ENCODE measurements at places on chromosomes 6 and 20.

- no peak for DNase-seq
Observed at GRCh38 chr6:89298680-89299465, 16.2 kb downstream of the GABRR2 start.

GRCh38 chr20:52102559-52102958 is 89.0 kb downstream of the ZFP64 start:
- DNase-seq = no peak

DNA sequence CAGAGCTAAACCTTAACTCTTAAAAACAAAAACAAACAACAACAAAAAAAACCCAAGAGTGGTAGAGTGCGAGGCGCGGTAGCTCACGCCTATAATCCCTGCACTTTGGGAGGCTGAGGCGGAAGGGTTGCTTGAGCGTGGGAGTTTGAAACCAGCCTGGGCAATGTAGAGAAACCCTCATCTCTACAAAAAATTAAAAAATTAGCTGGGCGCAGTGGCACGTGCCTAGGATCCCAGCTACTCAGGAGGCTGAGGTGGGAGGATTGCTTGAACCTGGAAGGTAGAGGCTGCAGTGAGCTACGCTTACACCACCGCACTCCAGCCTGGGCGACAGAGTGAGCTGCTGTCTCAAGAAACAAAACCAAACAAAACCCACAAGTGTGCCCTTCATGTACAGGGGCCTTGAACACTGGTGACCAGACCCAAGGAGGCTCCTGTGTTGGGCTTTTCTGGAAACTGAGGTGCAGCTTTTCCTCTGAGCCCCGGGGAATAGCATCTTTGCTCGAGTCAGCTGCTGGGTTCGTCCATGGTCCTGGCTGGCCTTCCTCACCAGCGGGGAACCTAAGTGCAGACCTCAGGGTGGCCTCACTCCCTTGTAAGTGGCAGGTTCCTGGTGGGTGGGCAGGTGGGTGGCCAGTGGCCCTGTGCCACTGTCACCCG is 39.9 kb downstream of the PYGB start:
- DNase-seq = no peak

DNA sequence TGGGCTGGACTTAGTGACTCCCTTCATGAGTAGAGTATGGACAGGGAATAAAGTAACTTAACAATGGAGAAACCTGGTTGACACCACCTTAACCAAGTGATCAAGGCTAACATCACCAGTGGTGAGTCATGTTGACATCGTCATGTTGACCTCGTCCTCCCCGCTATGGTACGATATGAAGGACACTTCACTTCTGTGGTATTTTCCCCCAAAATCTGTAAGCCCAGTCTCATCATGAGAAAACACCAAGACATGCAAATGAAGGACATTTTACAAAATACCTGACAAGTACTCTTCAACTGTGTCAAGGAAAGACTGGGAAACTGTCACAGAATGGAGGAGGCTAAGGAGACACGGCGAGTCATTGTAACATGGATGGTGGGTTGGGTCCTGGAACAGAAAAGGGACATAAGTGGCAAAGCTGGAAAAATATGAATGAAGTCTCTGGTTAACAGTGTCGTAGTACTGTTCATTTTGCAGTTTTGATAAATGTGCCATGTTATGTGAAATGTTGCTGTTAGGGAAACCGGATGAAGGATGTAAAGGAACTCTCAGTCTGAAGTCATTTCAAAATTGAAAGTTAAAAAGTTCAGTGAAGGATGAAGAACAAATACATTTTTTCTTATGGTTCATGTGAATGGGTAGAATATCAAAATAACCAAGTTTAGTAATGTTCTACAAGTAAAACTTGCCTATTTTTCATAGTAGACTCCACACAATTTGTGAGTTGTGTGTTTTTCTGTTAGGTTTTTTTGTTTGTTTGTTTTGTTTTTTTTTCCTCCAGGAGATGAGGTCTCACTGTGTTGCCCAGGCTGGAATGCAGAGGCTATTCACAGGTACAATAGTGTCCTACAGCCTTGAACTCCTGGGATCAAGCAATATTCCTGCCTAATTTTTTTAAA is 247.5 kb downstream of the TMEM242 start:
- no peak for DNase-seq

DNA sequence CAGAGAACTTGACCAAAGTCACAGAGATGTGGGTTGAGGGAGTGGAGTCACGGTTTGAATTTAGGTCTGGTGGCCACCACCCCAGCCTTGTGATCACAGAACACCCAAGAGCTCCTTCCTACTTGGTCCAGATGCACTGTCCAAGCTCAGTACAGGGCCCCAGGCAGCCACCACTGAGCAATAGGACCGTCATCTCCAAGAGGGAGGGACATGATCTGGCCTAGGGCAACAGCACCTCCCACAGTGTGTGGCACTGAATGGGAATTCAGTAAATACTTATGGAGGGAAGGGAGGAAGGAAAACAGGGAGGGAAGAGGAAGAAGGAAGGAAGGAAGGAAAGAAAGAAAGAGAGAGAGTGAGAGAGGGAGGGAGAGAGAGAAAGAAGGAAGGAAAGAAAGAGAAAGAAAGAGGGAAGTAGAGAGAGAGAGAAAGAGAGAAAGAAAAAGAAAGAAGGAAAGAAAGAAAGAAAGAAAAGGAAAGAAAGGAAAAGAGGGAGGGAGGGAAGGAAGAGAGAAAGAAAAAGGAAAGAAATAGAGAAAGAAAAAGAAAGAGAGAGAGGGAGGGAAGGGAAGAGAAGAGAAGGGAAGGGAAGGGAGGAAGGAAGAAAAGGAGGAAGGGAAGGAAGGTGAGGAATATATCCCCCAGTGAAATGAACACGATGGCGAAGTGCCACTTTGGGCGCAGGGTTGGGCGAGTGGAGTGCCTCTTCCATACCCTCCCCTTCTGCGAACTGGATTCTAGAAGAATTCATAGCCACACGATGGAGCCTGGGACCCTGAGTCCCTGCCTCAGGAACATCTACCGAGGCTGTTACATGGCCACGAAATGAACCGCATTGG is 243.7 kb downstream of the TFAP2C start:
- no peak for DNase-seq

- DNase-seq = no peak
Observed at GRCh38 chr6:22668307-22668706, 98.9 kb downstream of the HDGFL1 start.

DNA sequence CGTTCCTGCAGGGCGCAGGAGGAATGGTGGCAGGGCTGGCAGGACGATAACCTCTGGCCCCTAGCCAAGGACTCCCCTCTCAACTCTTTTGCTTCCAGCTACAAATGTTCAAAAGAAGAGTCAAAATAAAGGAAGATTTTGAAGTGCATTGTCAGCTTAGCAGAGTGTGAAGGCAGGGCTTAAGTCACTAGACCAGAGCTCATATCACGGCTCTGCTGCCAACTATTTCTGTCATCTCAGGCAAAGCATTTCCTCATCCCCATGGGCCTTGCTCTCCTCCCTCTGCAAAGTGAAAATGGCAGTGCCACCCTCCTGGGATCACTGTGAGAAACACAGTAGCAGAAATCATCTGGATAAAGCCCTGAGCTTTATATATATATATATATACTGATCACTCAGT is 36.7 kb downstream of the CFAP61 start:
- DNase-seq = no peak

GRCh38 chr20:1394686-1395085 is 1.8 kb upstream of the FKBP1A start:
- DNase-seq = no peak

DNA sequence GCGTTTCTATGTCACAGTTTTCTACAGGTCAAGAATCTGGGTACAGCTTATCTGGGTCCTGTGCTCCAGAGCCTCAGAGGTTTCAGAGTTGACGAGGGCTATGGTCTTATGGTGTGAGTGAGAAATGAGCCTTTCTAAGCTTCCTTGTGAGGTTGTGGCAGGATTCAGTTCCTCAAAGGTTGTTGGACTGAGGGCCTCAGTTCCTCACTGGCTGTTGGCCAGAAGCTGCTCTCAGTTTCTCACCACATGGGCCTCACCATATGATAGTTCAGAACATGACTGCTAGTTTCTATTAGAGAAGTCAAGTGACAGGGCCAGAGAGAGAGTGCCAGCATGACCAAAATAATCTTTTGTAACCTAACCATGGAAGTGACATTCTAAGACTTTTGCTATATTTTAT is 96.1 kb downstream of the NUS1 start:
- no peak for DNase-seq

GRCh38 chr6:105432797-105433196 is 29.9 kb upstream of the PREP start:
- no peak for DNase-seq

- no peak for DNase-seq
Observed at GRCh38 chr6:74752303-74752702, 453.6 kb downstream of the COL12A1 start.

- DNase-seq = peak; percentile 99
Observed at GRCh38 chr20:48298851-48299484, 513.7 kb upstream of the SULF2 start.

DNA sequence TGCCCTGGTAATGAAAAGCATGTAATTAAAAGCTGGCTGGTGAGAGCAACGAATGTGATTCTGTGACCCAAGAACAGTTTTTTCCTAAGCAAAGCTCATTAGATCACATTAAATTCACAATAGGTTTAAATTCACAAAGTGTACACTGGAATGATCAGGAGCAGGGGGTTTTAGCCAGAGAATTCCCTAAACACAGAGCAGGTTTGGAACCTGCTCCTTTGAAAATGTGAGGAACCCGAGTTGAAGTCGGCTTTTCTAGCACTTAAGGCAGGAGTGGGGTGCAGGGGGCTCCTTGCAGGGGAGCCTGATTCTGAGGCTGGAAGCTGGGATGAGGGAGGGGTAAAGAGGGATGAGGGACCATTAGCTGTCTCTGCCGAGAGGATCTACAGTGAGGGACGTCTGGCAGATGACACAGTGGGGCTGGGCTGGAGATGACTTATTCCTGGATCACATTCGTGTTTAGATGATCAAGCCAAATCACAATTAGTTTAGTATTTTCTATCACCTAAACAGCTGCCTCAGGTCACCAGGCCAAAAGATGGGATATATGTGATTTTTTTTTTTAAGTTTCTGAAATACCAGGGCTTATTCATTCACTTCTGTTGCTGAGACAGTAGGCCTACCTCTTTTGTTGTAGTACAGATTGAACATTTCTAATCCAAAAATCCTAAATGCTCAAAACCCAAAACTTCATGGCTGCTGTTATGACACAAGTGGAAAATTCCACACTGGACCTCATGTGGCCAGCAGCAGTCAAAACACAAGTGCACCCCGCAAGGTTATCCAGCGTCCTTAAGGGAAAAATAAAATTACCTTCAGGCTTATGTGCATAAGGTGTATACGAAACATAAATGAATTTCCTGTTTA is 93.1 kb upstream of the HIVEP1 start:
- no peak for DNase-seq

DNA sequence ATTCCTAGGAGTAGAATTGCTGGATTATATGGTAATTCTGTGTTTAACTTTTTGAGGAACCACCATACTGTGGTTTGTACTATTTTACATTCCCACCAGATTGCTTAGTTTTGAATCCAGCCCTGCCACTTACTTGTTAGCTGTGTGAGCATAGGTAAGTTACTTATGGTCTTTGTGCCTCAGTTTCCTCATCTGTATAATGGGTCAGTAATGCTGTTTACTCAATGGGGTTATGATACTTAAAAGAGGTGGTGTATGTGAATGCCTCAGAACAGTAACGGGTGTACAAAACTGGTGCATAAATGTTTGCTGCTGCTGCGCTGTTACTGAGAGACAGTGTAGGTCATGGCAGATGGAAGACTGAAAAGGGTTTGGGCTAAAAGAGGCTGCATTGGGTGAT is 239.3 kb downstream of the NRN1 start:
- no peak for DNase-seq

DNA sequence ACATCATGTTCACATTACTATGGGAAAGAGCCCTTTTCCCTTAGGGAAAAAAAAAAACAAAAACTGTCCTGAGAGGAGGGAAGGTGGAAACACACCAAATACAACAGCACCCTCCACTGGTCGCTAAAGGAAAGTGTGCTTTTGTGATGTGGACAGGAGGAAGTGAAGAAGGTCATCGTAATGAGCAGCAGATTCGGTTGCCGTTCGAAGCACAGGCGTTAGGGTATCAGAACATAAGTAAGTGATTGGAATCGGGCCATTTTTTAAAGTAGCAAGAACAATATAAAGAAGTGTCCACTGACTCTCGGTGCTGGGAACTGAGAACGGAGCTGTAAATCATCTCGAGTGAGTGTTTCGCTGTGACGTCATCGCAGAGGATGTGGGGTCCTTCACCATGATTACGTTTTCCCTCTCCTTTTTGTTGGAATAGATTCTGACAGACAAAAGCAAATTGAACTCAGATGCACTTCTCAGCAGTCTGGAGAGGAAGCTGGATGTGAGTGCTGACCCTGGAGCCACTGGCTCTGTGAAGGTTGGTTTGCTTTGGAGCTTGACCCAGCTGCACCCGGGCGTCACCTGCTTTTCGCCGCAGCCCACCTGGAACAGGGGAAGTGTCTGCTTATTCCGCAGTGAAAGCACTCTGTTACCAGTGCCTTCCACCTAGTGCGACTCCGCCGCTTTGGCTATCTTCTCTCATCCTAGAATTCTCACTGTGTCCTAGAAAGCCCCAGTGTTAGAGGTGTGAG is 203.6 kb upstream of the GMDS start:
- DNase-seq = peak; percentile 93

- DNase-seq = peak; percentile 86
Observed at GRCh38 chr6:46138281-46138680, 8.5 kb downstream of the ENPP4 start.

GRCh38 chr6:150666071-150666470 is 66.4 kb downstream of the PLEKHG1 start:
- DNase-seq = no peak

DNA sequence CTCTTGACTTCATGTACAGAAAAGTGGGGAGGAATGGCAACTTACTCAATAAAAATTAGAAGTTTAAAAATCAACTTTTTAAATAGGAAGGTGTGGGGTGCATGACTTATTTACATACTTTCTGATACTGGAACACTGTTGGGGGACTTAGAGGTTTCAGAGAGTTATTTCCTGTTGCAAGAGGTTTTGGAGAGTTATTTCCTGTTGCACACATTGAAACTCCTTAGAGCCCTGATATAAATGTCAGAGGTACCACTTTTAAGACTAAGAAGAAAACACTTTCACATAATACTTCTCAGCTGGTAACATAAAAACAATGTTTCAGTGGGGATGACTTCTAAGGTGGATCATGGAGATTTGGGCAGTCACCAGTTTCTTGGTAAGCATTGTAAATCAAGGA is 579.9 kb downstream of the MMUT start:
- DNase-seq = no peak

DNA sequence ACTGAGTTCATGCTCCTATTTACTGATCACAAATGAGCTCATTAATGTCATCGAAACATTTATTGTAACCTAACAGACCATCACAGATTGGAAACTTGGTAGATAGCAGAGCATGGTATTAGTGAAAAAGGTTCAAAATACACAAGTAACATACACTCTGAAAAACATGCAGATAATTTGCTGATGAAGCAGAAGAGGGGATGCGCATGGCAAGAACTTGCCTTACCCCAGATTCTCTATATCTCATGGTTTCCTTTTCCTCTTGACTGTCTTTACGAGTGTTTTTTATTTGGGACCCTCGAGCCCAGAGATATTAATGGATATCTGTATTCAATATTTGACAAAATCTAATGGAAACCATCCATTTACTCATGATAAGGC is 37.6 kb downstream of the QRSL1 start:
- no peak for DNase-seq

- no peak for DNase-seq
Observed at GRCh38 chr6:115901896-115902295, 158.8 kb downstream of the FRK start.

- DNase-seq = no peak
Observed at GRCh38 chr6:147853574-147853973, 345.1 kb downstream of the SAMD5 start.

- peak; percentile 8 for DNase-seq
Observed at GRCh38 chr6:81777586-81778268, 25.2 kb upstream of the TENT5A start.
